ENCODE measurements at places on chromosomes 12 and 14.

DNA sequence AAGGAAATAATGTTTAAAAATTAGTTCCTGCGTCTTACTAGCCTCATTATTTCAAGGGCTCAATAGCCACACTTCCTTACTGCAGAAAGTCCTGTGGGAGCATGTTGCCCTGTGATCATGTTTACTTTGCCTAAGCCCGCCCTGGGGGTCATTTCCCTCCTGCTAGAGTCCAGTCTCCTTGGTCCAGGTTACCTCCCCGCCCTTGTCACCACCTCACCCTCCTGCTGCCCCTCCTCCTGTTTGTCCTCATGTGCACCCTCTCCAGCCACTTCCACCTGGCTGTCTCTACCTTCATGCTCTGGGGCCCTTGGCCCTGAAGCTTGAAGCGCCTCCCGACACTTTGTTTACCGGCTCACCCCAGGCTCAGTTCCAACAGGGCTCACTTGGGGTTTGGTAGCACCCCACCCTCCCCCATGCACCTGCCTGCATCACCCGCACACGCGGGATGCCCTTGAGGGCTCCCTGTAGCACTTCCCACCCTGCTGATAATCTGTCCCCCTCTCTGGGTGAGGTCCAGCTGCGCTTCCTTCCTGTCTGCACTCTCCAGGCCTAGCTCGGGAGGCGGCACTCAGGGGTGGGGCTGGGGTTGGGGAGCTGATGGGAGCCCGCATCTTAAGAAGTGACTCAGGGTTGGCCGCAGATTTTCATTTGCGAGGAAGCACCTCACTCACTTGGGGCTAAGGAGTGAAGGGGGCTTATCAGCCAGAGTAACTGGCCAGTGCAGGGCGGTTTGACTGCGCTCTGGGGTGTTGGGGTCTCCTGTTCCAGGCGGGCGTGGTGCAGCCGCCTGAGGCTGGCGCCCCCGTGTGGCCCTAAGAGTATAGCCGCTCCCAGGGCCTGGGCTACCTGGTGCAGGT is 40.1 kb downstream of the SMIM41 start:
- peak; percentile 25 for DNase-seq

GRCh38 chr14:103374121-103374520 is 11.1 kb upstream of the MARK3 start:
- no peak for DNase-seq

- DNase-seq = no peak
Observed at GRCh38 chr14:97328743-97329142, 531.6 kb downstream of the VRK1 start.

DNA sequence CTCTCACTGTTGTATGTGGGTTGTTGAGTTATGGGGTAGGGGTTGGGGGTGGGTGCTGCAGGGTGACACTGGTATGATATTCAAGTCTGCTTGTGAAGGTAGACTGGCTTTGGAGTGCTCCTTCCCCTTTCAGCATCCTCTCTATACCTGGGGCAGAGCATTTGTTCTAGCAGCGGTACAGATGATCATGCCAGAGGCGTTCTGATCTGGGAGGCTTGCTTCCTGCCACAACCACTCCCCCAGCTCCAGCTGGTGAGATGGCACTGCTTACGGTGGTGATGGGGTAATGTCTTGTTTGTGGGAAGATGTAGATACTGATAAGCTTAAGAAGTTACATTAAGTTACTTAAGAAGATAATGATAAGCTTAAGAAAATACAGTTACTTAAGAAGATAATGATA is 131.8 kb downstream of the ERC1 start:
- DNase-seq = peak; percentile 93

DNA sequence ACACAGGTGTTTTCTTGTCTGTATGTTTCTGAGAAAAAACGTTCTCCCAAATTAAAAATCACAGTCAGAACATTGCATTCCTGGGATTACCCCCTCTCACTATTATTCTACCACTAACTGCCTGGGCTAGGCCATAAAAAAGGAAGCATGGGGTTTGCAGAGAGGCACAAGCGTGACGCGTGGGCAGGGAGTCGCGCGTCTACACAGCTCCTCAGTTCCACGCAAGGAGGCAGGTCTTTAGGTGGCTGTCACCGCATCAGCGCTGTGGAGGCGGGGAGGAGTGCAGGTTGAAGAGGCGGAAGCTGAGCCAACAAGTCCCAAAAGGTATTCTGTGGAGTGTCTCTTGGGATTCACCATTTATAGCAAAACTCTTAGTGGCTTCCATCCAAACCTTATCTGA is 109.9 kb downstream of the RIMBP2 start:
- DNase-seq = no peak

DNA sequence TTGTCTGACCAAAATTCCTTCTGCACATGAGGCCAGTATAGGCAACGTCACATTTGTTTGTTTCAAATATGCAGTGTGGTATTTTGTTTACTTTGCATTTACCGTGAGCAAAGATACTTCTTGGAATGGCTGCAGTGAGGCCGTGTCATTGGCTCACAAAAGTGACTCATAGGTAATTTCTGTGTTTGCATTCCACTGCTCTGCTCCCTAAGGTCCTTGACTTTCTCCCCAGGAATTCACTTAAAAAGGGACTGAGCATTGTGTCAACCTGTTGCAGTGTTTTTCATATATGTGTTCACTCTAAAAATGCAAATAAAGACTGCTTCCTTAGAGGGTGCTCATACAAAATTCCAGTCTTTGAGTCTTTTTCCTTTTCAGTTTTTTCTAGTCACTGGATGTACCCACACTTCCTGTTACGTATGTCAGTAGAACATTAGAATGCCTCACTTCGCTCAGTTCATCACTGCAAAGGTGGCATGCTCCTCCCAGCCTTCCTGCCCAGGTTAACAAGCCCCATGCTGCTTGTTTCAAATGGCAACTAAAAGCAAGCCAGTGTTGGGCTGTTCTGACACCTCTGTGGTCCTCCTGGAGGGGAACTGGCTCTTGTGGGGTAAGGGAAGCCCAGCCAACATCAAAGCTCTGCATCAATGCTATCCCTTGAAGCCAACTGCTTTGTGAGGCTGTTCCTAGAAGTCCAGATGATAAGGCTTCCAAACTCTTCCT is 9.1 kb downstream of the C12orf76 start:
- no peak for DNase-seq

DNA sequence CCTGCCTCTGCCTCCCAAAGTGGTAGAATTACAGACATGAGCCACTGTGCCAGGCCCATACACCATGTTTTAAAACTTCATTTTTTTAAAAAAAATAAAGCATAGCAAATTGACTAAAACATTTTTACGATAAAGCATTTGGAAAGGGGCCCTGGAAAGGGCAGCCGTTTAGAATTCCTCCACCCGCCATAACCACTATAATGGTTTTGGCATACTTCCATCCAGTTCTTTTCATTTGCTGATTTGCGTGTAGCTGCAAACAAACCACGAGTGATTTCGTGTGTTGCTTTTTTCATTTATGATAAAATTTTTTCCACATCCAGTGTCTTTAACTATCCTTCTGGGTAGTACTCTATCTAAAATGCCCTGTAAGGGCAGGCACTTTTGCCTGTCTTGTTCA is 91.8 kb upstream of the RIN3 start:
- no peak for DNase-seq

DNA sequence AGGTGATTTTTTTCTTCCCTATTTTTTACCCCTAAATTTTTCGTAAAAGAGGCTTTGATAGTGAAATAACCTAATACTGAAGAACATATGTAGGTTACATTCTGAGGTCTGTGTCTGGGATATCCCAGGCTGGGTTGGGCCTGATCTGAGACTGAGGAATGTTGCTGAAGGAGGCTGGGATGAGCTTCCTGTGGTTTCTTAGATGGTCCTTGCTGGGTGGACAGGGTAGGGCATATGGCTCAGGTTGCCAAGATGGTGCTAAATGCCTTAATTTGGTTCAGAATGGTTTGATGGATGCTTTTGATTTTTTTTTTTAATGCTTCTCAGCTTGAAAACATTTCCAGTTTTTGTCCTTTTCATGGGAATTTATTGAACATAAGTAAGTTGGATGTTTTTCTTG is 124.6 kb upstream of the PMCH start:
- DNase-seq = no peak

DNA sequence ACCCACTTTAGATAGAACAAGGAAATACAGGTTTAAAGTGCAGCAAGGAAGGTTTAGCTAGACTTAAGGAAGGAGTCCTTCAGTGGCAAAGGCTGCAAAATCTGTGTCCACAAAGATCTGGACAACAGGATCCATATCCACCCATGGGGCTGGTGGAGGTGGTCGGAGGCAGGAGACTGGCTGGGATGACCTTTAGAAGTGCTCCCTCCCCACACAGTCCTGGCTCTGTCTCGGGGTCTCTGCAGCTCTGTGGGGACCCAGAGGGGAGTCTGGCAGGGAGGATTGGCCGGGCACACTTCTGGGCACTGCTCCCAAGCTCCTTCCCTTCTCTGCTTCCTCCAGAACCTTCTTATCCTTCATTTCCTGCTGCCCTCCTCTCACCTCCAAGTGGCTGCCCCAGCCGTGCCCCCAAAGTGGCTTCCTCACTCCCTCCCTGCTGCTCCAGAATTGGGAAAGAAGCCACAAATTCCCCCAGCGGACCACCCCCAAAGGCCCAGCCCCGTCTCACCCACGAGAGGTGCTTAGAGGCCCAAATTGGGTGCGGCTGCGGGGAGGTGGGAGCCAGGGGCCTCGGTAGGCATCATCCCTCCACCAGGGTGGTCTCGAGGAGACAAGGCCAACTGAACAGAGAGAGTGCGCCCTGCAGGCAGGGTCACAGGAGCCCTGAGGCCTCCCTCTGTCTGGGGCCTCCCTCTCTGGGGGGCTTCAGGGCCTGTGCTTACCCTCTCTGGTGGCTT is 21.9 kb upstream of the PGF start:
- no peak for DNase-seq

DNA sequence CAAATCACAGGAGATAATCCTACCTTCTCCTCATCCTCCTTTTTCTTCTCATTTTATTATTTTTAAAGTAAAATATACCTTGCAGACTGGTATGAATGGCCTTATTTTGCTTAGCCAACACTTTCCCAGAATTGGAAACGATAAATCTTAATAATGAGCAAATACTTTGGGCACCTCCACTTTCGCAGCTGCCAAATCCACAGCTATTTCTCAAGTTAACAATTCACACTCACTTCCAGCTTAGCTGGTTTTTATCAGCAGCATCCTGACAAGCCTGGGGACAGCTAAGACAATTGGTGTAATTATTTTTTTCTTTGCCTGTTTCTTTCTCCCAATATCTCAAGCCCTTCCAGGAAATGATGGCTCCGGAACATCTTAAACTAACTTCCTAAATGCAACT is 867.5 kb upstream of the TMEM132C start:
- no peak for DNase-seq

GRCh38 chr14:65080960-65081747 is 21.2 kb downstream of the MAX start:
- no peak for DNase-seq

DNA sequence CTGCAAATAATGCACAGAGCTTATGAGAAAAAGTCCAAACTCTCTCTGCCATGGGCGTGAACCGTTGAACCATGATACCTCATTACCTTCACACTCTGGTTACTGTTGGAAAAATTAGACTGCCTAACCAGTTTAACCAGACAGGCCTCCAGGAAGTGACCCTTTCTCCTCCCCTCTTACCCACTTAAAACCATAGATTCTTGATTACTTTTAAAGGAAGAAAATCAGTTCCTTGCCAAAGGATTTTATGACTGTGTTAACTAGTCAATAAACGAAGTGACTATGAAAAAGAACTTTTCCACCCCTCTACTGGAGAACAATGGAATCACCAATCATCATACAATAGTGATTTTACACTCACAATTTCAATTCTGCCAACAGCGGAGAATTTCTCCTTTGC is 254.0 kb upstream of the ATP2B1 start:
- DNase-seq = no peak

GRCh38 chr12:125890971-125891370 is 825.7 kb downstream of the AACS start:
- DNase-seq = no peak

GRCh38 chr14:75548544-75548943 is 26.3 kb downstream of the BATF start:
- no peak for DNase-seq

GRCh38 chr12:572532-572899 is 90.7 kb downstream of the NINJ2 start:
- no peak for DNase-seq

DNA sequence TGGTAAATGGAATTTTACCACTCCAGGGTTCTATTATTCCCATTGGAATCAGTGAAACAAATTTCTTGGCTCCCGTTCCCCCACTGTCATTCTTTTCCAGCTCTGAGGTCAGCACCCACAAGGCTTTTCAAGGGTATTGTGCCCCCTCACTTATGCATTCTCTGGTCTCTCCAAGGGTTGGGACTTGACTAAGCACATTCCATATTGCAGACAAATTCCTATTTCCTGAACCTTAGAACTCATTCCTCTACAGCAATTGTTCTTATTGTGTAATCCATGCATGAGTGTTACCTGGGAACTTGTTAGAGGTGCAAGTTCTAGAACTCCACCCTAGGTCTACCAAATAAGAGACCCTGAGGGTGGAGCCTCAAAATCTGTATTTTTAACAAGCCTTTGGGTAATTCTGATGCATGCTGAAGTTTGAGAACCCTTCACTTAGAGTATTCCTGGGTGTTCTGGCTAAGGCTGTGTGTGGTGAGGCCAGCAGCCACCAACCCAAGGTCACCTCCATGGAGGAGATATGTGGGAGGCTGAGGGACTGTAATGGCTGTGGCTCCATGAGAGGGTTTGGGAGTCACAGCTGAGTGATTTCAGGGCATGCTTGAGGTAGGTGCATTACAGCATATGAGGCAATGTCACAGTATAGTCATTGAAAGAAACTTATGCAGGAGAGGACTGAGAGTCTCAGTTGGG is 150.9 kb downstream of the TTC6 start:
- no peak for DNase-seq

- DNase-seq = no peak
Observed at GRCh38 chr12:4956968-4957367, 47.3 kb downstream of the KCNA1 start.

Measured in T-helper 2 cell (primary cell).